Fibroblast of the aortic adventitia (primary cell): ENCODE measurements at places on chromosomes 7 and 10.

DNA sequence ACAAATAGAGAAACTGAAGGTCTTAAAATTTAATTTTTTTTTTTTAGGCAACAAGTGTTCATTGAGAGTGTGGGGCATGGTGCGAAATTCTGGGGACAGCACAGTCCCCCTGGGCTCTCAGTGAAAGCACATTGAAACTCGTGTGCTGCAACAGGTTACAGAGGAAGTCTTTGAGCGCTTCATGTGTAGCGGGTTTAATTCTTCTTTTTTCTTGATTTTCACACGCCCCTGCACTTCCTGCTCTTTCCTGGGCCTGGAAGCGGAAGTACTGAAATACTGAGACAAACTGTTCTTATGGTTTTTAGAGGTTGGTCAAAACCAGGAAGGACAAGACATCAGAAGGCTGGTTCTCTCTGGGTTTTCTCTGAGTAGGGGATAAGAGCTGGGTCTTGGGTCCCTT is 203.5 kb downstream of the PTEN start:
- DNase-seq = no peak

DNA sequence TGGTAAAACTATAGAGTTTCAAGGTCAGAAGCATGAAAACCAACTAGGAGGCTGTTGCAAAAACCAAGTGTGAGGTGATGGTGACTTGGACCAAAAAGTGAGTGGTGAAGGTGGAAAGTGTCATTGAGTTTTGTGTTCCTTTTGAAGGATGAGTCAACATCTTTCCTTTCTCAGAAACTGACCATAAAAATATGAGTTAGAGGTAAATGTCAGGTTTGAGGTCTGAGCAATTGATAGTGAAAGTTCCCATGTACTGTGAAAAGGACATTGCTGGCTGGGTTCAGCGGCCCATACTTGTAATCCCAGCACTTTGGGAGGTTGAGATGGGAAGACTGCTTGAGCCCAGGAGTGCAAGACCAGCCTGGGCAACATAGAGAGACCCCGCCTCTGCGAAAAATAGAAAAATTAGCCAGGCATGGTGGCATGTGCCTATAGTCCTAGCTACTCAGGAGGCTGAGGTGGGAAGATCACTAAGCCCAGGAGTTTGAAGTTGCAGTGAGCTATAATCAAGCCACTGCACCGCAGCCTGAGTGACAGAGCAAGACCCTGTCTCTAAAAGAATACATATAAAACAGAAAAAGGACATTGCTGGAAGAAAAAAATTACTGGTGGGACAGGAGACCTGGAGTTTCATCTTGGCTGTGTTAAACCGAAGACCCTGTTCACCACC is 89.3 kb upstream of the ARID5B start:
- DNase-seq = no peak

GRCh38 chr7:16136896-16137295 is 284.4 kb downstream of the CRPPA start:
- DNase-seq = no peak

DNA sequence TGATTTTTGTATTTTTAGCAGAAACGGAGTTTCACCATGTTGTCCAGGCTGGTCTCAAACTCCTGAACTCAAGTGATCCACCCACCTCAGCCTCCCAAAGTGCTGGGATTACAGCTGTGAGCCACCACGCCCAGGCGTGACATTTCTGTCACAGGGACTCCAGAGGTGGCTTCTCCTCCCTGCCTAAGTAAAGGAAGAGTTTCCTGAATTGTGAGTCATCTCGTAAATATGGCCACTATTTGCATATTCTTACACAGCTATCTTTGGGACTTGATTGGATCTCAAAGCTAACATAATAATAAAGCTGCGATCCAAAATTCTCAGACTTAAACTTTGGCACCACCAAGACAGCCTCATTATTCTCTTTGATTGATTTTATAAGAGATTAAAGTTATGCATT is 50.1 kb downstream of the ADARB2 start:
- no peak for DNase-seq

DNA sequence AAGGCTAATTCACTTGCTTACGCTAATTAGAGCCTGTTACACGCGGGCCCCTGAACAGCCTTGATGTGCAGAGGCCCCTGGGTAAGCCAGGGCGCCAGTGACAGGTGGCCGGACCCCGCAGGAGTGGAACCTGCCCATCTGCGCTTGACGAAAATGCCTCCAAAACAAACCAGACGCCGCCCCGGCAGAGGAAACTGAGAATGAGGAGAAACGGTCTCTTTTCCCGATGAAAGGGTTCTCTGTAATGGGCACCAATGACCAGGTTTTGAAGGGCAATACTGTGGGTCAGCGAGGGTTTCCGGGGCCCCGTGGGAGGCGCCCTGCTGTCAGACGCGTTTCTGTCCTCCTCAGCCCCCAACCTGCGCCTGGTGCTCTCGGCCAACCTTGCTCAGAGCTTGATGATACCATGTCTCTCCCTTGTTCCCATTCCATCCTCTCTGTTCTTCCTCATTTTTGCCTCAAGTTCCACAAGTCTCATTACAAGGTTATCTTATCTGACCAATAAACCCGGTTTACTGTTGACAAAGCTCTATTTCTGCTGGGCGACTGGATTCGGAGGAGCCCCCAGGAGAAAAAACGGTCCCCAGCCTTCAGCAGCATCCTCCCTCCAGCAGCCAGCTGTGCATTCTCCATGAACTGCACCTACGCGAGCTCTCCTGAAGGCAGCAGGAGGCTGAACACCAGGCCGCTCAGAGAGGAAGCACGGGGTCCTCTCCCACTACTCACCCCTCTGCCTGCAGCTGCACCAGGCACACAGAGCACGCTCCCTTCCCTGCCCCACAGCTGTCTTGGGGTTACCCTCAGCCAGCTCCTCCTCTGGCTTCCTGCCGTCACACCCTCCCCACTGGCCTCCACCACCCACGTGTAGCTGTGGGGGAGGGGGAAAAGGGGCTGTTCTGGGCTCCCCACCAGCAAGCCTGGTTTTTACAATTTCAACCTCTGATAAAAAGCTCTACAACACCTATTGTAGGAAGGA is 202.0 kb downstream of the MAD1L1 start:
- DNase-seq = no peak

- DNase-seq = no peak
These were observed 18.3 kb upstream of the RPA3 start for GRCh38 chr7:7736671-7737070.

GRCh38 chr10:70191972-70192305 is 21.6 kb upstream of the SAR1A start:
- peak; percentile 97 for DNase-seq

GRCh38 chr10:114571316-114571999 is 86.6 kb downstream of the ABLIM1 start:
- DNase-seq = no peak

GRCh38 chr10:92719991-92720830 is 30.5 kb downstream of the HHEX start:
- no peak for DNase-seq

- DNase-seq = no peak
These were observed 113.4 kb upstream of the SVIL start for GRCh38 chr10:29748109-29748650.

DNA sequence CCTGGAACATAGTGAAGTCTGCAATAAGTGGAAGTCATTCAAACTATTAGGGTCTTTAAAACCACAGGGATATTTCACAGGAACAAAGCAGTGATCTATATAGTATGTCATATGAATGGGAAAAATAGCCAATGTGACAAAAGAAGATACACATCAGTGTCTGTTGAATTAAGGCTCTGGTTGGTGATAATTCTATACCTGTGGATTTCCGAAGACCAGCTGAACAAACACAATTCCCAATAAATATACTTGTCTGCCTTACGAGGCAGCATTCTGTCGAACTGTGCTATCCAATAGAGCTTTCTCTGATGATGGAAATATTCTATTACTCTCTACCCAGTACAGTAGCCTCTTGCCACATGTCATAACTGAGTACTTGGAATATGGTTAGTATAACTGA is 55.9 kb upstream of the CAV2 start:
- no peak for DNase-seq

- no peak for DNase-seq
These were observed 37.9 kb downstream of the SKIDA1 start for GRCh38 chr10:21487416-21488180.

- peak; percentile 74 for DNase-seq
These were observed 33.3 kb downstream of the SRRM3 start for GRCh38 chr7:76234931-76235441.

DNA sequence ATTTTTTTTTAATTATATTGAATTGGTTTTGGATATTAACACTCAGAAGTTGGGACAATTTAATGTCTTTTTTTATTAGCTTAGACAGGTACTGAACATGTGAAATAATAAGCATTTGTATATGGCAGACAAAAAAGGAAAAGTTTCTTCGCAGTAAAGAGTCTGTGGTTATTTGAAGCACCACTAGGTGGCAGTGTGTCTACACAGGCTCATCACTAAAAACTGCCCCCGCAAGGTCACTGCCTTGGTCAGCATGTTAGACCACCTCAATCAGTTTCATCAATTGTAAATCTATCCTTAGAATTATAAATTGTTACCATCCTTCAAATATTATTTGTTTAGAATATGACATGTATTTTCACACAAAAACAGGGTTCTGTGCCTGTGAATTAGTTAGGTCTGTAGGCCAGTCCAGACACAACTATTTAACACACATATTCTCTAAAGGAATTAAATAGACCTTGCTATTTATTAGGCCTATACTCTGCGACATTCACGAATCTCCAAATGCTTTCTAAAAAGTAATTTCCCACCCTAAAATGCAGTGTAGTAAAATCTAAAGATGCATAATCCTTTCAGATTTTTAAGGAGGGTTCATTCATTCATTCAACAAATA is 17.0 kb downstream of the PNLIPRP3 start:
- DNase-seq = peak; percentile 41

DNA sequence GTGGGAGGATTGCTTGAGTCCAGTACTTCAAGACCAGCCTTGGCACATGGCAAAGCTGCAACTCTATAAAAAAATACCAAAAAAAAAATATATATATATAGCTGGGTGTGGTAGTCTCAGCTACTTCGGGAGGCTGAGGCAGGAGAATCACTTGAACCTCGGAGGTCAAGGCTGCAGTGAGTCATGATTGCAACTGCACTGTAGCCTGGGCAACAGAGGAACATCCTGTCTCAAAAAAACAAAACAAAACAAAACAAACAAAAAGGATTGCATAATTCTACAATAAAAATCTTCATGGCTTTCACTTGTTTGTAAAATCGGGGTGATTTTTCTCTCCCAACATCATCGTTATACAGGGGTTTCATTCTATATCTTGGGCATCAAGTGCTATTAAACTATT is 35.1 kb downstream of the GUSB start:
- DNase-seq = no peak

DNA sequence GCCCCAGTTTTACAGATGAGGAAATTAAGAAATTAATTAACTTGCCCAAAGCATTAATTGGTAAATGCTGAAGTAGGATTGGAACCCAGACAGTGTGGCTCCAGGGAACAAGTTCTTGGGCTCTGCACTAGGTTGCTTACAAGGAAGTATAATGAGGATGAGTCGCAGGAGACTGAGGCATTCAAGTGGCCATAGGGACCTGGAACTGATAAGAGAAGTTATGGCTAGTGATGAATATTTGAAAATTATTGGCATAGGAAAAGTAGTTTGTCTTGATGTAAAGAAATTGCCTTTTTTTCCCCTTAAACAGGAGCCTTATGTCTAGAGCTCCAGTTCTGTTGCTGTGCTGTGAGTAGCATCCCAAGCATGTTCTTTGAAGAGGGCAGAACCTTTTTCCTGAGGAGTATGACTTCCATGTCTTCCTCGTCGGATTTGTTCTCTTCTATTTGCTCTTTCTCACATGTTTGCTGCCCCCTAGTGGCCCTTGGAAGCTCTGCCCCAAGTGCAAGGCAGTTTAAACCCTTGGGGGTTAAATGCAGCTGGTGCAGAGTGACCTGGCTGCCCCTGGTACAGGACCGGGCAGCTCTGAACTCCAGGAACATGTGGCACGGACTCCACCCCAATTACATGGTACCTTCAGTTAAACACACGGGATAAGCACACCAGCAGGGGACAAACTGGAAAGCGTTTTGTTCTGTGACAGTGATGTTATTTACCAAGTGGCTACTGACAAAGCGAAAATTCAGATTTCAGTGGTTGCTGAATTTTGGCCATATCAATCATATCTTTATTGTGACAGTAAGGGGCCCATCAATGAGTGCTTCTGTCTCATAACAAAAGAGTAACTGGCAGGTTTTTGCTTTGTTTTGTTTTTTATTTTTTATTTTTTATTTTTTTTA is 148.8 kb downstream of the HECW1 start:
- DNase-seq = peak; percentile 91

DNA sequence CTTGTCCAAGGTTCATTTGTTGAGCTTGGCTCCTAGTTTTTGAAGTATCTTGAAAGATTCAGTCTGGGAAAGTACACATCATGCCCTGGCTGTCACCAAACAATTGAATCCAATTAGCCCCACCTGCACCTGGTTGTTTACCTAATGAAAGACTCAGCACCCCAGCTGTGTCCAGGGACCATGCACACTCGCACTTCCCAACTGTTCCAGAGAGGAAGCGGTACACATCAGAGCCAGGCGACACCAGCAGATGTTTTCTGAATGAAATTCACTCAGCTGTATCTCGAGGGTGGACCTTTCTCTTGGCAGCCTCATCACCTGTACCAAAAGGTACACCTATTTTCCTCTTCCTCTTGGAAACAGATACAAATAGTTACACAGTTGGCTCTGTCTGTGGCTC is 216.4 kb upstream of the LRGUK start:
- DNase-seq = no peak

DNA sequence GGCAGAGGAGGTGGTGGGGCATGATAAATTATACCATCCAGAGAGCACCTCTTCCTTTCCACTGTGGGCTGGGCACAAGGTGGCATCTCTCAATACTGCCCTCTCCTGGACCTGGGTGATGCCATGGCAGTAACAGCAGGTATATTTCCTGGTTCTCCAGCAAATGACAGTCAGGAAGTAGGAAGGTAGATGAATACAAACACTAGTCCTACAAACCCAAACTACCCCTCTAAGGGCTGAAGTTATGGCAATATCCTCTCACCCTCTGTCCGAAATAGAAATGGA is 1004.9 kb downstream of the KCNMA1 start:
- DNase-seq = no peak

DNA sequence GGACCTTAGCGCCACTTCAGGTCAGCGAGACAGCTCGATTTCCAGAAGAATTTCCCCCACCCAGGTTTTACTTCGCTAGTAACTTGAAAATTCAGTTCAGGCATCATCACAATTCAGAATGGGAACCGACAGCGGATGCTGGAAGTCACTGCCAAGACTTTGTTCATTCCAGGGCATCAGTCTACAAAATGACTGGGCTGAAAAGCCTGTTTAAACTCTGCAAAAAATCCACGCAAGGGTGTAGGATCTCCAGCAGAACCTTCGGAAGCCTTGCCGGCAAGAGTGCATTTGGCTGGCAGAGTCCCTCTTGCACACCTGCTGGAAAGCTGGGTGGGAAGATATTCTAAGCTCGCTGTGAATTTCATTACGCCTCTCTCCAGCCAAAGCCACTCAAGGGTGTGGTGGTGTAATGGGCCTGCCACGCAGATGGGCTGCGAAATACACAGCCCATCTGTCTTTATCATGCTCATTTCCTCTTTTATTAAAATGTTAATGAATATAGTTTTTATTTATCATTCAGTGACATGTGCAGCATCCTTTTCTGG is 672.0 kb upstream of the FOXK1 start:
- no peak for DNase-seq

GRCh38 chr7:66167773-66168387 is 37.3 kb upstream of the TPST1 start:
- peak; percentile 97 for DNase-seq

- DNase-seq = no peak
These were observed 15.8 kb downstream of the TAS2R39 start for GRCh38 chr7:143199040-143199439.
